ENCODE measurements at places on chromosomes 5 and 9.

DNA sequence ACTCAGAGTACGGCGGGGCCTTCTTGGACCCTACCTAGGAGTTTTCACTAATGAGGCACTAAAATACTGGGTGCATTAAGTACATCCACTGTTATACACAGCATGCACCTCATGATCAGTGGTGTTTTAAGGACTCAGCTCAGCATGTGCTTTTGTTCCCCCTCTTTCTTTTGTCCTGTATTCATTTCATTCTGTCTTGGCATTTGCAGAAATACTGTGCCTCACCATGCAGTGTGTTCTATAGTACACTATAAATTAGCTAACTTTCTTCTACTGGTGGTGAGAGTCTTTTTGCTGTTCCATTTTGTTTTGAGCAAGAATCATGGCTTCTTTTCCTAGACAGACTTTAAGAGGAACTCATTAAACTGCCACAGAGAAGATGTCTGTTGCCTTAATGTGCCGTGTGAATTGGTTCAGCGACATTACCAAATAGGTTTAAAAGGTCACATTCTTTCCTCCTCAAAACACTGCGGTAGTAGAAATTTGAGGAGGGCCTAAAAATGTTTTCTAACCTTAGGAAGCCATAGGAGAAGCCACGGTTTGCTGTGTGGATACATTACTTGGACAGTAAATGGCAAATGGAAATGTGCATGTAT is 276.6 kb downstream of the MAST4 start:
- no peak for DNase-seq

- DNase-seq = no peak
Observed at GRCh38 chr5:124795829-124796228, 49.4 kb upstream of the ZNF608 start.

DNA sequence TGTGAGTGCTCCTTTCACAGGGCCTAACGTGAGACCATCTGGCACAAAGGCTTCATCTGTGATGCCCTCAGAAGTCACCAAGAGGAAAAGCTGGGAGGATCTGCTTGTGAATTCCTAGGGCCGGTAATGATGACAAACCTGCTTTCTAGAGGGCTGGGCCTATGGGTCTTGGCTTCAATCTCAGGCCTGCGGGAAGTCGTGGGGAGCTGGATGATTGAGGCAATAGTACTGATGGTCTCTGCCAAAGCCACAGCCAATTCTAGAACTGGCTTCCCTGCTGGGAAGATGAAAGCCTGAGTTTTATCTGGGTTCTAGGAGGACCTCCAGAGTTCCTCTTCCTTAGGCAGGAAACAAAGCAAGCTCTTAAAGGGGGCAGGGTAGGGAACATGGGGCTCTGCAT is 102.7 kb downstream of the TMEM215 start:
- DNase-seq = no peak

DNA sequence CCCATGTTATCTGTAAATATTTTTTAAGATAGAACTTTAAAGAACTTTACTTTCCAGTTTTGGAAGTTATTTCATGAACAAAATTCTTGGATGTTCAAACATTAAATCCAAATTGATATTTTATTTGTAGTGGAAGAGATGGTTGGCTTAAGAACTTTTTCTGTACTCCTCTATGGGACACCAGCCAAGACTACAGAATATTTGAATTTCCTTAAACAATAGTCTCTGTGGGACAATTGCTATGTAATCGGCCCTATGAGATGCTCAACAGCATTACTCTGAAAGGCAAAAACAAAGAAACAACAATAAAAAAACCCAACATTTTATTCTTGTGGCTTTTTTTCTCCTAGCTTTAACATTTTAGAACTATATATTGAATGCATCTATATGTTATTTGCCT is 289.3 kb downstream of the ARHGEF28 start:
- DNase-seq = no peak

DNA sequence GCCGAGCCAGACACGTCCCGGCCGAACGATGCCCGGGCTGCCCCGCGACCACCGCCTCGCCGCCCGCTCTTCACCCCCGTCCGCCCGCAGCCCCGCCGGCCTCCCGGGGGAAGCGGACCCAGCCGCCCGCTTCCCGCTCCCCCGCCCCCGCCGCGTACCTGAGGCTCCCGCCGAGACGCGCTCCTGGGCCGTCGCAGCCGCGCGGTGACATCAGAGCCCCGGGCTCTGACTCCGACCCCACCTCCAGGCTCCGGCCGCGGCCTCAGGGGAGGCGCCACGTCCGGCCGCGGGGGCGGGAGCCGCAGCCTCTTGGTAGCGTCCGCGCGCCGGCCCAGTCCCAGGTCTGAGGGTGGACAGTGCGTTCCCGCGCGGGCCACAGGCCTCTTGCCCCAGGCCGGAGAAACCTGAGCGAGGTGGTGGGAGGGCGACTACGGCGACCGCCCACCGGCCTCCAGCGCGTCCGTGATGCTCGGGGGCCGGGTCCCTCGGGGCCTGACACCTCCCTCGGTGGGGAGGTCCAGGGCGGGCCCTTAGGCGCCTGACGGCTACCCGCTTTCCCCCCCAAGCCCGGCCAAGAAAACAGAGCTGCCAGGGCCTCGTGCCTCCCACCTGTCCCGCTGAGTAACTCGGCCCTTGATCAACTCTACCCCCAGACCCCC is at the start of gene SHROOM1:
SHROOM1 (minus strand) TSS at position 212 of the 659 bp plus-strand sequence. CDS start 4,507 bp downstream, outside the sequence.
- no peak for DNase-seq

- DNase-seq = no peak
Observed at GRCh38 chr5:177307544-177308363, 3.9 kb downstream of the MXD3 start.

GRCh38 chr9:113057193-113057592 is 669 bp upstream of the ZFP37 start:
- DNase-seq = no peak

- no peak for DNase-seq
Observed at GRCh38 chr5:63987053-63987452, 24.8 kb upstream of the HTR1A start.

- peak; percentile 61 for DNase-seq
Observed at GRCh38 chr5:112921026-112921832, 798 bp downstream of the REEP5 start.

DNA sequence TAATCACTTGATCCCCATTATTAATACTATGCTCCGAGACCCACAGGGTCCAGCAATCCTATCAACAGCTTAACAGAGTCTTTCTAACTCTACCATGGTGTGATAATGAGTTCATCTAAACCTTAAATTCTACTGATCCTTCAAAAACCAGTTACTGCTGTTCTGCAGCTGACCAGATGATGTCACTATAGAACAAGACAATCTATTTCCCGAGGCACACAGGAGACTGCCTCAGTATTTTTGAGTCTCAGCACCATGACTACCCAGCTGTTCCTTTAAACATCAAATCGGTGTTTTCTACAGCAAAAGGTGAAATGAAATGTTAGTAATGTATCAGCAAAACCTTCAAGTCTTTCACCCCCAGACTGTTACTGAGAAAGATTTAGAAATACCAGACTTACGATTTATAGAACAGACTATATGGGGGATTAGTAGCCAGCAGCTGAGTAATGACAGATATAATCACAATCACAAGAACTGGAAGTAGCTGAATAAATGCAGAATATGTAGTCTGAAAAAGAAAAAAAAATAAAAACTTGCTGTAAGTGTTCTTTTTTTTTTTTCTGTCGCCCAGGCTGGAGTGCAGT is 16.9 kb downstream of the DNAJC18 start:
- DNase-seq = peak; percentile 44

- DNase-seq = no peak
Observed at GRCh38 chr5:134072471-134073210, 41.8 kb upstream of the TCF7 start.

- no peak for DNase-seq
Observed at GRCh38 chr5:89351975-89352374, 469.0 kb upstream of the MEF2C start.

GRCh38 chr5:12885018-12885417 is 980.8 kb upstream of the CTNND2 start:
- no peak for DNase-seq

DNA sequence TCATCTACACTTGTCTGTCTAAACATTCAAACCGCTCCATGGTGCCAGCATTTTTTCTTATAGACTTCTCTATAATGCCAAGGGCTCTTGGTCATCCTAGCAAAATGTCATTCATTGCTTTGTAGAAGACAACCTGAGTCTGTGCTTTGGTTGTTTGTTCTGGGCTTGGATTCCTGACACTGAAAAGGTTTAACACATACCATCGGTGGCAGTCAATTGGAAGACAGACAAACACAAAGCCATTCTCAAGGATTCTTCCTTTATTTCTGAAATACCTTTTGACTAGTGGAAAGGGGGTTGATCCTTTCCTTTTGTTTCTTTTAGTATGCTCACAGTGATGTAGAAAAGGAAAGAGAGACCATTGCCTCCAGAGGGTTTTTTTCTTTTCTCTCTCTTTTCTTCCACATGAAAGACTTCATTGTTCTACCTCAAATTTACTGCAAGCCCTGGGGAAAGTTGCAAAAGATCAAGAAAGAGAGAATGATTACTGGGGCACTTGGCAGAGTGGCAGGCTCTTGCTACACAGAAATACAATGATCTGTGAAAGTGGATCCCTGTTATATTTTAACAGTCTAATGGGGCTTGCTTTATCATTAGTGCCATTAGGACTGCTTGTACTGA is 66.4 kb upstream of the TMC1 start:
- no peak for DNase-seq

GRCh38 chr5:37951946-37952721 is 112.3 kb upstream of the GDNF start:
- no peak for DNase-seq

Data from activated naive CD4-positive, alpha-beta T cell treated with Interleukin-2 at 50 U/mL for 16 hours (primary cell).